ENCODE measurements at places on chromosomes 16 and 17.

GRCh38 chr17:76530095-76530723, 7.3 kb downstream of the CYGB start:
- no peak for DNase-seq

DNA sequence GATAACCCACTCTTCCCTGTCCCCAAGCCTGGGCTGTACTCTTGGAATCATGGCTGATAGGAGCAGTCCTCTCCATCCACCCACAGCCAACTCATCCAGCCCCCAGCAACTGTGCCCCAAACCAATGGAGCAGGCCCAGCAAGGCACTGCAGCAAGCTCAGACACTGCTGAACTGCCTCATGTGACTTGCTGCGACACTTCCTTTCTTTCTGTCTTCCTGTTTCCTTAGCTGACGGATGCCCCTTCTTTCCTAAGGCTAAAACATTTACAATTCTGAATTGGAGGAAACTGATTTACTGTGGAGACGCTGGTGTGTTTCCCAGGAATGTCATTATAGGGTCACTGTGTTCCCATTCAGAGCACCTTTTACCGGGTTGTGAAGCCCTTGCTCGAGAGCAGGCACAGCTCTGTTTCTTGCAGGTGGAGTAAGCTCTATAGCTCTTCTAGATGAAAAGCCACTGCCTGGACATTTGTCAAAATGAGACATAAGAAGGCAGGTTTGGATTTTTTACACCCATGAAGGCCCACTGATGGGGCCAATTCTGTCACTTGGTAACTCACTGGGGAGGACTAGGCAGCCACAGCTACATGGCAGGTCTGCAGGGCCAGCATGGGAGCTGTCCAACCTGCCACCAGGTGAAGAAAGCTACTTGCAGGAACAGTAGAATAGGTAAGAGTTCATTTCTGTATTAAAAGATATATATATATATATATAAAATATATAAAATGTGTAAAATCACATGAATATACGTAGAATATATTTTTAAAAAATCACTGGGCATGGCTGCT, 27.4 kb downstream of the TMEM11 start:
- DNase-seq, result no peak

- DNase-seq, result no peak
These were observed 230.4 kb downstream of the CPPED1 start for GRCh38 chr16:12573300-12573699.

GRCh38 chr17:81924557-81925532, 2.7 kb downstream of the MAFG start:
- no peak for DNase-seq

DNA sequence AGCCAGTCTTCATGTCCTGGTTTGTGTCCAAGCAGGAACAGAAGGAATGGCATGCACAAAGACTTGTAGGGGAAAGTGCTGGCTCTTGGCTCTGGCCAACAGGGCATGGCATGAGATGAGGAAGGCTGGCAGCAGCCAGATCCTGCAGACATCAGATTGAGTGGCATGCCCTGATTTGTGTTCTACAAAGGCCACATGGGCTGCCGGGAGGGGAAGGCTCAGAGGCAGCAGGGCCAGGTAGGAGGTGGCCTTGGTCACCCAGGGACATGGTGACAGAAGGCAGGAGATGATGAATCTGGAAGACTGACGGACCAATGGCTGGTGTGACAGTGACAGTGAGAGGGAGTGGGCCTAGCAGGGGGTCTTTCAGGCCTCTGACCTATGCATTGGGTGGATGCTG, 33.7 kb downstream of the SMPD3 start:
- DNase-seq, result no peak

Measured in cortex of kidney (tissue), 1 donor.